ENCODE measurements at places on chromosomes 16 and 17.

GRCh38 chr17:76102944-76103273 is 678 bp downstream of the EXOC7 start:
- no peak for DNase-seq

- DNase-seq, result no peak
Measured at GRCh38 chr16:85067426-85067825, 39.8 kb downstream of the KIAA0513 start.

- DNase-seq, result no peak
Measured at GRCh38 chr17:80287806-80288567, 27.3 kb downstream of the RNF213 start.

DNA sequence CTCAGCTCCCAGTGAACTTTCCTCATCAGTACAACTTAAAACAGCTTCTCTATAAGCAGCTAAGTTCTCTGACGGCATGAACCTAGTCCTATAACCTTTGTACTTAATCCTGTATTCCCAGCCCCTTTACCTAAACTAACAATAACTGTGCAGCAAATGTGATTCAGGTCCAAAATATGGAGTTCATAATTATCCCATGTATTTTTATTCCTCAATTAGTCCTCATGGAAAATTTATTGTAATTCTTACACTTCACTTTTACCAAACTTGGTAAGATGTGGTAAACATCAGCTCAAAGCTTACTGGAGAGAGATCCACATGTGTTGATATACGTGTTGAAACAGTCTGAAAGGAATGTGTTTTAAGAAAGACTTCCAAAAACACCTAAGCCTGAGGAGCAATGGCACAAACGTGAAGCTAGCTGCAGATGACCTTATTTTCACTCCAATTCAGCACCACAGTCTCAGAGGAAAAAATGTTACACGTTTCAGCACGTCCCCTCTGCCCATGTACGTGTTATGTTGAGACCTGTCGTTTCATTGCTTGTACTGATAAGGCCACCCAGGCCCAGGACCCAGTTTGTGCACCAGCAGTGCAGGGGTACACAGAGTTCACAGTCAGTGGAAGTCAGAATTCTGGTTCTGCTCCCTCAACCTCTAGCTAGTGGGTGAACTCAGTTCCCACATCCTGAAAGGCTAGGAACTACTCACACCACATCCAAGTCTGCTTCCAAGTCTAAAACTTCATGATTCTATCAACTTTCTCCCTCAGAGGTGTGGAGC is 7.1 kb downstream of the USP31 start:
- DNase-seq, result no peak

DNA sequence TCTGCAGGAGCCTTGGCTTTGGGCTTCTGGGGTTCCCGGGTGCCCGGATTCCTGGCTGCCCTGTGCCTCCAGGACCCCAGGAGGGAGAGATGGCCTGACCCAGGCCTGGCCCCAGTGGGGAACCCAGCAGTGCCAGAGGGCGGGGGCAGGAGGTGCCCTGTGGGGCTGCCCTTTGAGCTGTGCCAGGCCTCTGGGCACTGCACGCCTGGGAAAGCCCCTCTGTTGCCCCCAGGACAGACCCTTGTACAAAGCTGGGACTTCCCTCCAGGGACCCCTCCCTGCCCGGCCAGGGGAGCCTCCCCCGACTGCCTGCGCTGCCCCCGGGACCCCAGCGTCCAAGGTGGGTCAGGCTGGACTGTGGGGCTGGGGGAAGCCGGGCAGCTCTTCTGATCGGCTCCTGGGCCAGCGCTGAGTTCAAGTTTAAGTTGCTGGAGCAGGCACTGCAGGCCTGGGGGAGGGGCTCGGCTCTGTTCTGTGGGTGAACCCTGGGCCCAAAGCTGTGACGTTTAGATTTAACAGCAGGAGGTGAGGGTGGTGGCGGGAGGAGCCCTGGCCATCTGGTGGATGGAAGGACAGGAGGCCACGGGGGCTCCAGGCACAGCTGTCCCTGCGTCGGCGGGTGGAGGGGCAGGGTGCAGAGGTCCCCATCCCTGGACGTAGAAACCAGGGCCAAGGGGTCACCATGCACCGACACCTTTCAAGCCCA is 27.6 kb upstream of the C1QTNF8 start:
- no peak for DNase-seq

DNA sequence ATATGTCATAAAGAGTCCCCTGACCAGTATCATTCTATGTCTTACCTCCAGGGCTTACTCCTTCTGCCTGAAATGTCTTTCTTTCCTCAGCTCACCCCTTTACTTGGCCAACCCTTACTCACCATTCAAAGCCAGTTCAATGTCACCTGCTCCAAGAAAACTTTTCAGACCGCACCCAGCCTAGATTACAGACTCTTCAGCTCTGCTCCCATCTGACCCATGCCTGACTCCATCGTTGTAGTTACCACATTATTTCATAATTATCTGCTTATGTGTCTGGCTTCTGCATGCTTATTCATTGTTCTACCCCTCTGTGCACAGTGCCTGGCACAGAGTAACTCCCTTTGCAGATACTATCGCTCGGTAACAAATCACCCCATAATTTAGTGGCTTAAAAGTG is 62.5 kb upstream of the TOB1 start:
- no peak for DNase-seq
